IMR-90 (cell line): ENCODE measurements at places on chromosomes 12 and 14. TPM values are rescaled to one million over a fixed set of nuclear protein-coding genes. Genes with fewer than 3 reads are reported as not detected.

GRCh38 chr12:26274441-26275312 lies 79.3 kb downstream of the SSPN start:
- no peaks in the 10 kb centered on the region for H3K27me3 ChIP-seq
- peaks cover 18% of the 10 kb centered on the region for H3K4me1 ChIP-seq
- H3K27ac ChIP-seq = peak overlapping the region; percentile 80
- H3K4me3 ChIP-seq = no peak overlapping the region
- H3K36me3 ChIP-seq = no peaks in the 10 kb centered on the region

DNA sequence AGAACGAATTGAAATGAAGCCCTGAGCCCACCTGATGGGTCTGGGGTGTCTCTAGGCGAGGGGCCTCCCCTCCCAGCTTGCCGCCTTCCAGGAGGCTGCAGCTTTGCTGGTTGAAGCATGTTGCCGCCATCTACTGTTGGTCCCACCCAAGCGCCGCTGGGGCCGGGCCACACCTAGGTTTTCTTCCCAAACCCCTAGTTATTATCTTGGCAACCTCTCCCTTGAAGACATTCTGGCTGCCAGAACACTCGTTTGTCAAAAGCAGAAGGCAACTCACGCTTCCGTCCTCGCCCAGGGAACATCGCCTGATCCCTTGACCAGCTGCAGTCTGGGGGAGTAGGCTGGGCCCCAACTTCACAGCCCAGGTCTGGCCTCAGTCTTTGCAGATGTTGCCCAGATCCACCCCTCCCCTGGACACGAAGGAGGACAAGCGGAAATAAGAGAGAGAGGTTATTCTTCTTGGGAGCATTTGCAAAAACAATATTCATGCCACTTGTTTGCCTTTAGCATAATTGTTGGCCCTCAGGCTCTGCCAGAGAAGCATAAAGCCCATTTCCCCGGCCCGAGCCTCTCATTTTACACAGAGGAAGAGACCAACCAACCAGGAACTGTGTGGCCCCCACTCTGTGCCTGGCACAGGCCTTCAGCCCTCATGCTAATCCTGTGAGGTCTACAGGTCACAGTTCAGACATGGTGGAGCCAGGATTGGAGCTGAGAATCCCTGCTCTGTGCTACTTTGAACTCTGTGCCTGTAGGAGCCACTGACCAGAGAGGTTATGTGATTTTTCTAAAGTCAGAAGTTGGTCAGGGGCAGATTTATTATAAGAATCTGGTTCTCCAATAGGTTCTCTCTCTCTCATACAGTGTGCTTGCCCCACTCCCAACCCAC lies 6.8 kb downstream of the EMP1 start:
- H3K27ac ChIP-seq = peak overlapping the region; percentile 79
- no peaks in the 10 kb centered on the region for H3K36me3 ChIP-seq
- H3K4me1 ChIP-seq = peaks cover 41% of the 10 kb centered on the region
- no peak overlapping the region for H3K4me3 ChIP-seq
- DNase-seq = no peak
- no peaks in the 10 kb centered on the region for H3K27me3 ChIP-seq

GRCh38 chr12:77407931-77408330 lies 342.6 kb upstream of the E2F7 start:
- H3K4me1 ChIP-seq = no peaks in the 10 kb centered on the region
- no peaks in the 10 kb centered on the region for H3K36me3 ChIP-seq
- no peak for DNase-seq
- no peak overlapping the region for H3K27ac ChIP-seq
- no peak overlapping the region for H3K4me3 ChIP-seq
- no peaks in the 10 kb centered on the region; the same call in 1 of the 2 replicates for H3K27me3 ChIP-seq

DNA sequence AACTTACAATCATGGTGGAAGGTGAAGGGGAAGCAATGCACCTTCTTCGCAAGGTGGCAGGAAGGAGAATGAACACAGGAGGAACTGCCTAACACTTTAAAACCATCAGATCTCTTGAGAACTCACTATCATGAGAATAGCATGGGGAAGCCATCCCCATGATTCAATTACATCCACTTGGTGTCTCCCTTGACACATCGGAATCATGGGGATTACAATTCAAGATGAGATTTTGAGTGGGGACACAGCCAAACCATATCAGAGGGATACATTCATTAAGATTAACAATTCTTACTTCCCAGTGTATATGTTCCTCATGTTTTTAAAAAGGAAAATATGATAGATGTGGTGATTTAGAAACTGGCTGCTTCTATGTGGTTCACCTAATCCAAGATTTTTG lies 117.9 kb downstream of the PDE3A start:
- no peak overlapping the region for H3K27ac ChIP-seq
- H3K4me3 ChIP-seq = no peak overlapping the region
- H3K27me3 ChIP-seq = no peaks in the 10 kb centered on the region
- H3K4me1 ChIP-seq = peaks cover 6% of the 10 kb centered on the region; the same call in 1 of the 2 replicates
- no peaks in the 10 kb centered on the region for H3K36me3 ChIP-seq
- peak; percentile 40 for DNase-seq

- peaks cover 85% of the 10 kb centered on the region for H3K27me3 ChIP-seq
- H3K36me3 ChIP-seq = no peaks in the 10 kb centered on the region; the same call in 1 of the 2 replicates
- no peak overlapping the region for H3K27ac ChIP-seq
- DNase-seq = no peak
- peak overlapping the region; percentile 14 for H3K4me3 ChIP-seq
- H3K4me1 ChIP-seq = peaks cover 3% of the 10 kb centered on the region; the same call in 1 of the 2 replicates
Observed at GRCh38 chr12:4270831-4271716, 2.5 kb upstream of the CCND2 start.

- H3K27me3 ChIP-seq = no peaks in the 10 kb centered on the region
- peaks cover 16% of the 10 kb centered on the region for H3K36me3 ChIP-seq
- H3K4me1 ChIP-seq = peaks cover 9% of the 10 kb centered on the region
- no peak overlapping the region for H3K27ac ChIP-seq
- peak; percentile 28 for DNase-seq
Observed at GRCh38 chr14:24297190-24297964, 2.2 kb downstream of the DHRS1 start.

ANO2 gene
- total RNA-seq = 0.28 TPM in 1 of 2 replicates, not detected in the other

MIPOL1 gene
- total RNA-seq = 5.9 and 11.4 TPM in 2 replicates

MANSC4 gene
- not detected in 2 replicates for total RNA-seq
